GM23248 (cell line): ENCODE measurements at places on chromosomes 3 and 15. TPM values are rescaled to one million over a fixed set of nuclear protein-coding genes. Genes with fewer than 3 reads are reported as not detected.

CNTN4 gene
- not detected in 2 replicates for polyA plus RNA-seq

- no peak for DNase-seq
These were observed 43.9 kb downstream of the RPL22L1 start for GRCh38 chr3:170826047-170826446.

ARGFX gene
- not detected in 2 replicates for polyA plus RNA-seq

GRCh38 chr15:62165104-62165792, at the start of gene C2CD4B:
Gene C2CD4B (minus strand): TSS chr15:62165285. CDS start chr15:62164984, 301 bp downstream.
- peak; percentile 7 for DNase-seq

- no peak for DNase-seq
These were observed 65.2 kb downstream of the TLE3 start for GRCh38 chr15:70032509-70032908.

- DNase-seq = peak; percentile 56
These were observed 325 bp downstream of the ALCAM start for GRCh38 chr3:105367063-105367405.

- DNase-seq = no peak
These were observed 1355.4 kb downstream of the NSUN3 start for GRCh38 chr3:95418251-95418650.

GRCh38 chr3:52128118-52128683, 26.0 kb downstream of the POC1A start:
- DNase-seq = peak; percentile 59

- DNase-seq = peak; percentile 62
These were observed 205.6 kb downstream of the NECTIN3 start for GRCh38 chr3:111277226-111277625.

UBA7 gene
- 14.0 and 16.9 TPM in 2 replicates for polyA plus RNA-seq

- DNase-seq = no peak
These were observed 462.2 kb downstream of the ZPLD1 start for GRCh38 chr3:102896851-102897621.

LRRC34 gene
- 4.2 and 5.9 TPM in 2 replicates for polyA plus RNA-seq

CNTN3 gene
- polyA plus RNA-seq = 4.3 and 5.6 TPM in 2 replicates

BFSP2 gene
- not detected in 2 replicates for polyA plus RNA-seq

DNA sequence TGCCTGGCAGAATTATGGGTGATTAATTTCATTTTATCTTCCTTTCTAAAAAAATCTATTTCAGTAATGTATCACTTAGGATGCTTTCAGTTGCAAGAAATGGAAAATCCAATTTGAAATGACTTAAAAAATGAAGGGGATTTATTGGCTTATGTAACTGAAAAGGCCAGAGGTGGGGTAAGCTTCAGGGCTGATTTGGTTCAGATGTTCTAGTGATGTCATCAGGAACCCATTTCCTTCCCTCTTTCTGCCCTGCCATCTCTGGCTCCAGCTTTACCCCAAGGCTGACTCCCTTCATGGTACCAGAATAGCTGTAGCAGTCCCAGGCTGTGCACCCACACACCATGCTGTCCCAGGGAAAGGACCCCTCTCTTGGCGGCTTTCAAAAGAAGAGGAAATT, 18.5 kb upstream of the REC114 start:
- no peak for DNase-seq

- DNase-seq = peak; percentile 75
These were observed 16.5 kb upstream of the LAMP3 start for GRCh38 chr3:183178833-183179549.

GRCh38 chr3:146543461-146544001, 876 bp downstream of the PLSCR1 start:
- DNase-seq = peak; percentile 65

- DNase-seq = no peak
These were observed 65.6 kb upstream of the PLXNA1 start for GRCh38 chr3:126917232-126917804.

DNA sequence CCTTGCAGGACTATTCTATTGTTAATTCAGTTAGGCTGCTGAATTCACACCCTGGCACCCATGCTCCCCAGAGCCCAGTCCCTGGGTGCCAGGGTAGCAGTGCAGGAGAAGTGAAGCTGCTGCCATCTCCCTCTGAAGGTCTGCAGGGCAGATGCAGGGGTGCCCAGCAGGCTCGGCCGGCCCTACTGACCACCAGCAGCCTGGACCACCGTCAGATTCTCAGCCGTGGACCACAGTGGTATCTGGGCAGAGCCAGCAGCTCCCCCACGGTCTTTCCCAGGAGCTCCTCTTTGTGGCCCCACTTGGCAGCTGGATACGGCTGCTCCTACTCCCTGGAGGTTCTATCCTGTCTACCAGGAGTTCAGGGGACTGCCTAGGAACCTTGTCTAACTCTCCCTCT, 46.8 kb downstream of the ALDH1L1 start:
- no peak for DNase-seq

GRCh38 chr3:34106879-34107278, 308.4 kb downstream of the PDCD6IP start:
- DNase-seq = peak; percentile 4

DNAH1 gene
- 0.81 and 0.89 TPM in 2 replicates for polyA plus RNA-seq

TGFBR2 gene
- polyA plus RNA-seq = 134 and 135 TPM in 2 replicates

DNA sequence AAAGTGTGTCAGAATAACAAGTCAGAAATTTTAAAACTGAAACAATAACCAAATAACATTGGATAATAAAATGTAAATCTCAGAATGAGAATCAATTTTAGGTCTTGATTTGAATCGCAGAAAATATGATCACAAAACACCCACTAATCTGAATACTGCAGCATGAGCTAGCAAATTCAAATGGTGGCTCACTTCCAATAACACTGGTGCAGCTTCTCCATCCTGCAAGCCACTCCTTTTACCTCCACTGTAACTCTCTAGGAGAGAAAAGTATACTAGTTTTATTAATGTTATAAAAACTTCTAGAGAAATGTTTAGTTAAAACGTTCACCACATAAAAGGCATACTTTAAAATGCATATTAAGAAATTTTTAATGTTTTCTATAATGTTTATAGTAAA, 30.4 kb downstream of the UBE3A start:
- DNase-seq = peak; percentile 29

GRCh38 chr3:145673838-145674237, 487.1 kb downstream of the PLOD2 start:
- no peak for DNase-seq

DNA sequence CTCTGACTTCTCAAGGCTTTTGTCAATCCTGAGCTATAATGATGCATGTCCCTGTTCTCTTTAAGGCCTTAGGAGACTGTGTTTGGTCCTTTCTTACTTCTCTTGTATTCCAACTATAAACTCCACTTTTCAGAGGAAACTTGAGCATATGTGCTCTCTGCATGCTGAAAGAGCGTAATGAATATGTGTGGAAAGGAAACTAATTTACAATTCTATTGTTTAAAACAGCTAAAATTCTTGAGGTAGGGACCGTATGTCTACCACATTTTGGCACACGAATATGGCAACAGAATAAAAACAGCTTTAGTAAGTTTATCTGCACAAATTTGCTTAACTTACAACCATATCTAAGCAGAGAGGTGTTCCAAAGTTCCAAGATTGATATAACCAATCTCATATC, 242.0 kb upstream of the DCBLD2 start:
- no peak for DNase-seq

MAGI1 gene
- polyA plus RNA-seq = 5.8 and 7.3 TPM in 2 replicates

DNA sequence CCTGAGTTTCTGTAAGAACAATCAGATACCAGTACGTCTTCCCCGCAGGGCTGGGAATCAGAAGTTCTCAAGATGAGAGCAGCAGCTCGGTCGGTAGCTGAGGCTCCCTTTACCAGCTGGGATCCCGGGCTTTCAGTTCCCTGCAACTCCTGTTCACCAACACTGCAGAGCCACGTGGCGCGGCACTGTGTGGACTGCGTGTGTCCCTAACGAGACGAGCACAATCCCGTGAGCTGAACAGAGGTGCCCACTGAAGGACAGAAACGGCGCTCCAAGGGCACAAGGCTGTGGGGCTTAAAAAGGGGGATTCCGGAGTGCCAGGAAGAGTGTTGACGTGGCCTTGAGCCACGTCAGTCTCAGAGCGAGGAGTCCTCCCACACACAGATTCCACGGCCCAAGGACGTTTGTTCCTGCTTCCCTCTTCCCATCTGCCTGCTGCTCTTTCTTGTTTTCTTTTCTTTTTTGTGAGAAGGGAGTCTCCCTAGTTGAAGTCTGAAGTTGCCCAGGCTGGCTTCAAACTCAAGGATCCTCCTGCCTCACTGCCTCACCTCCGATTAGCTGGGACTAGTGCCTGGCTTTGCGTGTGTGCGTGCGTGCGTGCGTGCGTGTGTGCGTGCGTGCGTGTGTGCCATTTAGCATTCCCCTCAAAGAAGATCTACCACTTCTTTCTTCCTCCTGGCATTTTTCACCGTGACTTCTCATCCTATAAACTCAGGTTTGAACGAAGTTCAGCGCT, 37.1 kb upstream of the RPL35A start:
- DNase-seq = no peak

DNA sequence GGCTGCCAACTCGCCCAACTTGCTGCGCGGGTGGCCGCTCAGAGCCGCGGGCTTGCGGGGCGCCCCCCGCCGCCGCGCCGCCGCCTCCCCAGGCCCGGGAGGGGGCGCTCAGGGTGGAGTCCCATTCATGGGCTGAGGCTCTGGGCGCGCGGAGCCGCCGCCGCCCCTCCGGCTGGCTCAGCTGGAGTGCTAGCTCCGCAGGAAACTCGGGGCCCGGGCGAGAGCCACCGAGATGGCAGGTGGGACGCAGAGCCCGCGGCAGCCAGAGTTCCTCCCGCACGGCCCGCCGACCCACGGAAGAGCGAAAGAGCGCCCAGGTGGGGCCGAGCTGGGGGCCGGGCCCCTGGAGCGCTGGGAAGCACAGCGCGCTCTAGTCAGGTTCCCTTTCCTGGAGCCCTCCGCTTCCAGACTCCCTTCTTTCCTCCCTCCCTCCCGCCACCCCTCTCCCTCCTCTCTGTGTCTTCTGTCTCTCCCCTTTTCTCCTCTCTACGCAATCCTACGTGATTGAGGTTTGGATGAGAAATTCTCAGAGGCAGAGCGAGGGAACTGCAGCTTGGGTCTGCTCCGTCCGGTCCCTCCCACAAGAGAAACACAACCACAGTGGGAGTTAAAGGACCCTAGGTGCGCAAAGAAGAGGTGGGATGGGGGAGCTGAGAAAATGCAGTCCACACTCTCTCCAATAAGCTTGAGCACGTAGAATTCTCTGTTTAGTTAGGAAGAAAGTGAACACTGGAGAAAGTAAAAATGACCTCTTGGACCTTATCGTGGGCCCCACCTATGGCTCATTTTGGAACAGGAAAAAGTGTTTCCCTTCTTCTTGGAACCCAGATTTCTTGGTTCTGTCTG, 317.3 kb downstream of the FGF12 start:
- DNase-seq = peak; percentile 3

- peak; percentile 50 for DNase-seq
These were observed 43.6 kb upstream of the WWTR1 start for GRCh38 chr3:149701206-149701976.

GRCh38 chr15:101004500-101004899, 85.3 kb downstream of the LRRK1 start:
- no peak for DNase-seq

DNA sequence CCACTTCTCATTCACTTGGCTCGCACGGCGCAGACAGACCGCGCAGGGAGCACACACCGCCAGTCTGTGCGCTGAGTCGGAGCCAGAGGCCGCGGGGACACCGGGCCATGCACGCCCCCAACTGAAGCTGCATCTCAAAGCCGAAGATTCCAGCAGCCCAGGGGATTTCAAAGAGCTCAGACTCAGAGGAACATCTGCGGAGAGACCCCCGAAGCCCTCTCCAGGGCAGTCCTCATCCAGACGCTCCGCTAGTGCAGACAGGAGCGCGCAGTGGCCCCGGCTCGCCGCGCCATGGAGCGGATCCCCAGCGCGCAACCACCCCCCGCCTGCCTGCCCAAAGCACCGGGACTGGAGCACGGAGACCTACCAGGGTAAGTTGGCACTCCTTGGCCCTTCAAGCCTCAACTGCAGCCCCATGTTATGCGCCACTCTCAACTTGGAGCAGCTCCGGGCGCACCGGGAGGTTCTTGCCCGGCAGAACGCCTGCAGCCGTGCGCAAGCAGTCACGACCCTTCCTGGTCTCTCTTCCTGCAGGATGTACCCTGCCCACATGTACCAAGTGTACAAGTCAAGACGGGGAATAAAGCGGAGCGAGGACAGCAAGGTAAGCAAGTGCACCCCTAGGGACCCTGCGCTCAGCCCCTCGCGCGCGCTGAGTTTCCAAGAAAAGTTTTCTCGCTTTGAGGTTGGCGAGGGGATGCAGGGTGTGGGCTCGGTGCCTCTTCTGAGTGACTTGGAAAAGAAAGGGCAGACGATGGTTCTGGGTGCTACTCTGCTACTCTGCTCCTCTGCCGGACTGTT, at the start of gene BHLHE40:
TSS of gene BHLHE40 (plus strand) at position 10 of the 801 bp plus-strand sequence. CDS start at position 292, 282 bp downstream.
- no peak for DNase-seq

CISH gene
- polyA plus RNA-seq = 0.79 and 1.6 TPM in 2 replicates

- DNase-seq = no peak
These were observed 25.2 kb upstream of the SLC4A7 start for GRCh38 chr3:27509376-27509775.

- DNase-seq = no peak
These were observed 157.2 kb upstream of the ROPN1 start for GRCh38 chr3:124149081-124149480.

DNA sequence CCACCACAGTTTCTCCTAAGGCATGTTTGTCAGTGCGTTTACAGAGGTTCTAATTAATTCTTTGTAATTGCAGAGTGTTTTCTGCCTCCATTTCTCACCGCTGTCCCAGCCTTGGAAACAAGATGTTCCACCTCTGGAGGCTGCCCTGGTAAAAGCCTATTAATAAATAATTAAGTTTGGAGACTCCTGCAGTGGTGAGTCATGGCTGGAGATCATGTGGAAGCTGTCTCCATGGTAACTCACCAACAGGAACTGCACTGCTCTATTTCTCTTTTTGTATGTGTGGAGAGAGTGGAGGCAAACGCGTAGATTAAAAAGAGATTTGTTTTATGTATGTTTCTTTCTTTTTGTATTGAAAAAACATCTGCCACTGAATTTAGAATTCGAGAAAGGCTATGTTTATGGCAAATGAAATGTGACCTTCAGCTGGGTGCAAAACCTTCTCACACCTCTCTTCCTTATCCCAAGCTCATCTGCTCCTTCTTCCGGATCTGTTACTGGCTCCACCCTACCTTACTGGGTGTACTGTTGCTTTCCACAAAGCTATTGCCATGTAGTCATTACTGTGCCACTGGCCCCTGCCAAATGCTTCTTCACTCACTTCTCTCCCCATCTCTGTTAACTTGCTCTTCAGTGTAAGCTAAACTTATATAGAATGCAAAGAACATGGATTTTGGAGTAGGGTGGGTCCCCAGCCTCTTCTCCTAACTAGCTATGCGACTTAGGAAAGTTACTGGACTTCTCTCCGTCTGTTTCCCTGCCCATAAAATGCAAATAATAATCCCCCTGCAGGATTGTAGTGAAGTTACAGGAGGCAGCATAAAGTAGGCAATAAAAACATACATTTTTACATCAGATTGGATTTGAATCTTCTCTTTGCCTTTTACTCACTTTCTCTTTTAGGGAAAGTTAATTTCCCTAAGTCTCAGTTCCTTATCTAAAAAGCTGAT, 778.5 kb downstream of the NTRK3 start:
- peak; percentile 74 for DNase-seq

C3orf22 gene
- not detected in 2 replicates for polyA plus RNA-seq
